ENCODE measurements at places on chromosomes 1 and 21.

DNA sequence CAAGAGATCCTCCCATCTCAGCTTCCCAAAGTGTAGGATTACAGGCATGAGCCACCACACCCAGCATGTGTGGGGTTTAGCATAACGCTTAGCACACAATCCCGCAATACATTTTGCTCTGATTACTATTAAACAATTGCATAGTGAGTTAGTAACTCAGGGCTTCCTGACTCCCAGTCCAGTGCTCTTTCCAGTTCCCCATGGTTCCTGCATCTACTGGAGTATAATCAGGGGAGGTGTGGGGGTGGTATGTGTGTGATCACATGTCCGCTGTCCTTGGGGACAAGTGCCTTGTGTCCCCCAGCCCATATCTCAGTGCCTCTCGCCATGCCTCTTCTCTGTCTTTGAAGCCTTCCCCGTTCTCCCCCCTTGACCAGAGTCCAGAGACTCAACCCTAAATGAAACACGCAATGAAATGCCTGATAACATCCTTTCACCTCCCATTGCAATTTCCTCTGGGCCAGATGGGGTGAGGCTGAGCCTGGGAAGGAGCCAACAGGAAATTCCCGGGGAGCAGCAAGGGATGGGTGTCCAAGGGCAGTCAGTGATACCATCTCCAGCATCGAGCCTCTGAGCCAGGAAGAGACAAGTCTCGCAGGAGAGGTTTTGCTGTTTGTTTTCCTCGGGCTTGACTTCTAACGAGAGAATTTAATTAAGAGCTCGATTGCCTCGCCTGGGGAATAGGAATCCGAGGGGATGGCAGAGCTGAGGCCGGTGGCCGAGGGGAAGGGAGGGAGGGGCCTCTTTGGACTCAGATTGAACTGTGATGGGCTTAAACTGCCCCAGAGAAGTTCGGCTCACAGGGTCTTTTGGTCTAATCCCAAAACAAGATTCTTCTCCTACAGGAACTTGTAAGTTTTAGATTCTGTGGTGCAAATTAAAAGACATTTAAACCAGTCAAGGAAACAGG, 7.7 kb upstream of the HTR1D start:
- no peak for DNase-seq

- no peak for DNase-seq
Observed at GRCh38 chr1:235313931-235314678, 13.9 kb downstream of the ARID4B start.

DNA sequence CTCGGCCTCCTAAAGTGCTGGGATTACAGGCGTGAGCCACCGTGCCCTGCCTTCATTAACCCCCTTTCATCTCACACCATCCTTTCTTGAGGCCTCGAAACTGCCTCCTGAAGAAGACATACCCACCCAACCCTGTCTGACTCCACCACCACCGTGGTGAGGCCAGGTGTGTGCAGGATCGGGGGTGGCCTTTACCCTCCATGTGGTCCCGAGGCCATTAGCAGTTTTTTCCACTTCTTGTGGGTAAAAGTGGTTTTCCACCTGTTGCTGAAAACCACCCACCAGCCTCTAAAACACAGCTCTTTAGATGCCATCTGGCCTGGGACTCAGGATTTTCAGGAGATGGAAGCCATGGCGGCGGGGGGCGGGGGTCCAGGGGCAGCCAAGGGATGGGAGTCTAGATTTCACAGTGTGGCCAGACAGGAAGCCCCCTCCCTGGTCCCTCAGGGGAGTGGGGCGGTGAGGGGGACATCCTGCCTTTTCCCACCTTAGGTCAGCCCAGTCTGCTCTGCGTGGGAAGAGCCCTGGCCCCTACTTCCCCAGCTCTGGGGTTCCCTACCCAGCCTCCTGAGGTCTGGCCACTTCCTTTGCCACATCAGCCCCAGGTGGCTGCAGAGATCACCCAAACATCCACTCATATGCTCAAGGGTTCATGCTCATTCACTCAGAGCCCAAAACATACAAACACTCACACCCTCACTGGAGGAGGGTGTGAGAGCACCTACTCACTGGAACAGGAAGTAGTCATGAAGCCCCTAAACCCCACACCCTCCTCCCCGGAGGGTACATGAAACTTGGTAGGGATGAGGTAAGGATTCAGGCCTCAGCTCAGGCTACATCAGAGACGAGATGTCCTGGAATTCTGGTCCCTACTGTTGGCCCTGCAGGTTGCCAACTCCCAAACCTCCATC, 2.3 kb downstream of the FGR start:
- no peak for DNase-seq

DNA sequence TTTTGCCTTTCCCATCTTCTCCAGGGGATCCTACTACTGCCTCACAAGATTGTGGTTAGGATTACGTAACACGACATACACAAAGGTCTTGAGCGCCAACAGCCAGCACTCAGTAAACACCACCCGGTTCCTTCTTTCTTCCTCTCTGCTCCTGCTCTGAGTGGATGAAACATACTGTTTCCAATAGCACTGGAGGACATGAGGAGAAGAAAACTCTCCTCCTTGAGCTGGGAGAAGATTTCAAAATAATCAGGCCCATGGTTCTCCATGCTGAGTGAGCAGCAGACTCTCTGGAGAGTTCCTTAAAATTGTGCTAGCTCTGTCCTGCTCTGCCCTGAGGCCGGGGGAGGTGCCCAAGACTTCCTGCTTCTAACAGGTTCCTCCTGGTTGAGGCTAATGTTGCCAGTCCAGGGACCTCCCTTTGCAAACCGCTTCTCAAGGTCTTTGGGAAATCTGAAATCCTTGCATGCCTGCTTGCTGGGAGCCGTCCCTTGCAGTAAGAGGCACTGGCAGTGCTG, 29.4 kb upstream of the MX1 start:
- DNase-seq, result no peak

- no peak for DNase-seq
Observed at GRCh38 chr1:226419284-226420029, 11.6 kb upstream of the PARP1 start.

DNA sequence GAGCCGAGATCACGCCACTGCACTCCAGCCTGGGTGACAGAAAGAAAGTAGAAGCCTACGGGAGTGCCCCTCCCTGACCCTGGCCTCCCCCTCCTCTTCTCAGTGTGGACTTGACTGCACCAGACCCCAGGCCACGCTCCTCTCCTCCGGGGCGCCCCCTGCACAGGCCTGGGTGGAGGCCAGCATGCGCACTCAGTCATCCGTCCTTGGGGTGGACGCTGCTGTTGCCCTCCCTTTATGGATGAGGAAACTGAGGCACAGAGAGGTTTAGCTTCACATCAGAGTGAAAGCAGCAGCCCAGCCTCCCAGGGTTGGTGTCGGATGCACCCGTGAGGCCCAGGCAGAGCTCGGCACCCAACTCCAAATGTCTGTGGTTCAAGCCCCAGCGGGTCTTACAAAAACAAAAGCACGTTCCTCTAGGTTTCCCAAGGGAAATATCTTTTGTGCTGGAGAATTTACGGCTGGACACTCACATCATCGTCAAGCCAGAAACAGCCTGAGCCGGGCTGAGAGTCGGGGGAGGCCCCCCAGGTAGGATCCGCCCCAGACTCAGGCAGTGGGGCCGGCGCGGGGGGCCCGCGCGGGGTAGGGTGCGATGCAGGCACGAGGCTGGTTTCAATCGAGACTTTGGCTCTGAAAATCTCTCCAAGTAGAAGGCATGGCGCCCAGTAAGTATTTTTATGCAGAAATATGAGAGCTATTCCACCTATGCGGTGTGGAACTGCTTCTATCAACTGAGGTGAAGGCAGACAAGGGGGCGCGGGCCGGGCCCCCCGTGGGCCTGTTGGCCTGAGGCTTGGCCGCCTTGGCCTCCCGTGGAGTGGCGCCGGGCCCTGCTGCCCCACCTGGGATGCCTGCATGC, 36.6 kb downstream of the MORN1 start:
- no peak for DNase-seq

Measured in DMS79 treated with DMSO at 0.1 percent for 48 hours (cell line).